Activated T-cell treated with anti-CD3 and anti-CD28 coated beads, Interleukin-2, amount 50 U/mL, for 72 hours (primary cell): ENCODE measurements at places on chromosomes 12 and 14.

- no peak for DNase-seq
Observed at GRCh38 chr12:132476038-132476414, 13.9 kb upstream of the FBRSL1 start.

DNA sequence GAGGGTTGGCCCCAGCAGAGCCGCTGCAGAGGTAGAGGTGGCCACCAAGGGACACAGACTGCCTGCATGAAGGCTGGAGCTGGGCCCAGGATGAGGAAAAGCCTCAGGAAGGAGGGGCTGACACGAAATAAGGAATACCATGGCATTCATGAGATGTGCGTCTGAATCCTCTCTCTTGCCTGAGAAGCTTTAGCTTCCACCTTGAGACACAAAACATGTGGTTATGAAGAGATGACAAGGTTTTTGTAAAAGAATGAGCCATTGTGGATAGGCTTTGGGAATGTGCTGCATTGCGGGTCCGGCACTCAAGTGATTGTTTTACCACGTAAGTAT, 82.7 kb downstream of the DAD1 start:
- DNase-seq: no peak

GRCh38 chr14:68772761-68773381, 20.0 kb downstream of the ZFP36L1 start:
- no peak for DNase-seq

- DNase-seq: no peak
Observed at GRCh38 chr12:122856999-122857671, 21.9 kb downstream of the HIP1R start.

- DNase-seq: no peak
Observed at GRCh38 chr14:67444395-67444794, 32.4 kb upstream of the PLEK2 start.

- no peak for DNase-seq
Observed at GRCh38 chr12:110338754-110339153, 57.7 kb downstream of the ATP2A2 start.

- no peak for DNase-seq
Observed at GRCh38 chr12:94042321-94042720, 106.1 kb upstream of the PLXNC1 start.

GRCh38 chr14:67387195-67387594, 24.8 kb downstream of the PLEK2 start:
- DNase-seq: no peak

DNA sequence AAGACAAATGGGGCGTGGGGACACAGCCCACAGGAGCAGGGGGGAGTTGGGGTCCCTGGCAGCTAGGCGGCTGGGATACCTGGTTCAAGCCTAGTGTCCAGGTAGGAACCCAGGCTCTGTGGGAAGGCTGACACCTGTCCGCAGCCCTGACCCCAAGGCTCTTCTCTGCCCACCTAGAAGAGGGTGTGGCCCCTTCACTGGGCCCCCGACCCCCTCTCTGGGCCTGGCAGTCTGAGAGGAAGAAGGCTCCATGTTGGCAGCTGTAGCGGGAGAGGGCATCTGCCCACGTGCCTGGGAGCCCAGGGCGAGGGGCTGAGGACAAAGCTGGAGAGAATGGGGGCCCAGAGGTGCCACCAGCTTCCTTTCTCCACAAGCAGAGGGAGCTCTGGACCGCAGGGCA, 10.5 kb downstream of the CHGA start:
- no peak for DNase-seq

DNA sequence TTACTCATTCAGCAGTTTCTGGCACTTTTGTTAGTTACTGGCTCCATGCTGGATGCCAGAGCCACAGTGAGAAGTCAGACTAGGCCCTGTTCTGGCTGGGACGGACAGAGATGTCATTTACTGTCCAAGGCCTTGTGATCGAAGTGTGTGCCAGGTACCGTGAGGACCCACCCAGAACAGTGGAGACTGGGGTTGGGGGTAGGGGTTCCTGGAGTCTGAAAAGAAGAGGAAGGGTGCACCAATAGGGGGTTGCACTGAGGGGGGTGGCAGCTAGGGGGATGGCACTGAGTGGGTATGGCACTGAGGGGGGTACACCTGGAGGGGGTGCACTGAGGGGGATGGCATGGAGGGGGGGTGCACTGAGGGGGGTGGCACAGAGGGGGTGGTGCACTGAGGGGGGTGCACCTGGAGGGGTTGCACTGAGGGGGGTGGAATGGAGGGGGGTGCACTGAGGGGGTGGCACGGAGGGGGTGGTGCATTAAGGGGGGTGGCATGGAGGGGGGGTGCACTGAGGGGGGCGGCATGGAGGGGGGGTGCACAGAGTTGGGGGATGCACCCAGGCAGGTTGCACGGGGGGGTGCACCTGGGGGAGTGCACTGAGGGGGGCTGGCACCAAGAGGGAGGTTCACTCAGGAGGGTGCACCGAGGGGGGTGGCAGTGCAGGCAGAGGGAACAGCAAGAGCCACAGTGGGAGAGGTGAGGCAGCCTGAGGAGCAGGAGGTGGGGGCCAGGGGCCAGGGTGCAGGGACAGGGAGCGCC, 10.6 kb upstream of the CYP46A1 start:
- no peak for DNase-seq

GRCh38 chr12:110619534-110619953, 5.6 kb downstream of the TCTN1 start:
- DNase-seq: peak; percentile 54

DNA sequence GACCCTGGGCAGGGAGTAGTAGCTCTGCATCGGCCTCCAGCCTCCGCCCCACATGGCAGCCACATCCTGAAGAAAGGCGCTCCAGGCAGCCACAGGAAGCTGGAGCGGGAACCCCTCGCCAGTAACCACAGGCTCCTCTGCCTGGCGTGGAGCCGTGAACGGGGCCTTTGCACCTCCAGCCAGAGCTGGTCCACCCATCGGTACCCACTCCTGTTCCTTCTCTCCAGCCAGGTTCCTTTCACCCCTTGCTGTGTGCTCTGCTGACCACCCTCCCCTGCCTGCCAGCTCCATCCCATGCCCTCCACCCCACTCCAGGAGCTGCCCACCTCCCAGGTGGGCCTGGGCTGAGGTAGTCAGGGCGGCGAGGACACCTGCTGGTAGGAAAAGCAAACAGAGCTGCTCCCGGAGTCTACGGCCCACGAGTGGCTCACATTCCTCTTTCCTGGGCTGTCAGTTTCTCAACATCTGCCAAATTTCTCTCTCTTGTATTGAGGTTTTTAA, 2.7 kb downstream of the TGFB3 start:
- peak; percentile 43 for DNase-seq

- DNase-seq: no peak
Observed at GRCh38 chr12:111283521-111283920, 85.4 kb downstream of the PHETA1 start.

DNA sequence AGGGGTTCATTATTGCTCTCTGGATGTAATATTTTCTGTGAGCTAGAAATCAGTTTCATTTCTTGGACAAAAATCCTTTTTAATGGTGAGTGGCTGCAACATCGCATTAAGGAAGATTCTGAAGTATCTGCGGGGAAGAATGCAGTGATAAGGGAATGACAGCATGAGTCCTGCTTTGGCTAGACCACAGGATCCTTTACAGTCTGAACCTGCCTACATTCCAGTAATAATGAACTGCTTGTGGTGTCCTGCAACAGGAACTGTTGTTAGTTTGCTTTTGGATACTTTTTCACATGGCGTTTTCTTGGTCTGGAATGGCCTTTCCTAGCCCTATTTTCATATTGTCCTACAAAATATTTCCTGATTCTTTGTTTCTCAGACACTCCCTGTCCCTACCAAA, 15.7 kb downstream of the MDM2 start:
- no peak for DNase-seq

- no peak for DNase-seq
Observed at GRCh38 chr14:50795909-50796308, 35.1 kb downstream of the NIN start.

DNA sequence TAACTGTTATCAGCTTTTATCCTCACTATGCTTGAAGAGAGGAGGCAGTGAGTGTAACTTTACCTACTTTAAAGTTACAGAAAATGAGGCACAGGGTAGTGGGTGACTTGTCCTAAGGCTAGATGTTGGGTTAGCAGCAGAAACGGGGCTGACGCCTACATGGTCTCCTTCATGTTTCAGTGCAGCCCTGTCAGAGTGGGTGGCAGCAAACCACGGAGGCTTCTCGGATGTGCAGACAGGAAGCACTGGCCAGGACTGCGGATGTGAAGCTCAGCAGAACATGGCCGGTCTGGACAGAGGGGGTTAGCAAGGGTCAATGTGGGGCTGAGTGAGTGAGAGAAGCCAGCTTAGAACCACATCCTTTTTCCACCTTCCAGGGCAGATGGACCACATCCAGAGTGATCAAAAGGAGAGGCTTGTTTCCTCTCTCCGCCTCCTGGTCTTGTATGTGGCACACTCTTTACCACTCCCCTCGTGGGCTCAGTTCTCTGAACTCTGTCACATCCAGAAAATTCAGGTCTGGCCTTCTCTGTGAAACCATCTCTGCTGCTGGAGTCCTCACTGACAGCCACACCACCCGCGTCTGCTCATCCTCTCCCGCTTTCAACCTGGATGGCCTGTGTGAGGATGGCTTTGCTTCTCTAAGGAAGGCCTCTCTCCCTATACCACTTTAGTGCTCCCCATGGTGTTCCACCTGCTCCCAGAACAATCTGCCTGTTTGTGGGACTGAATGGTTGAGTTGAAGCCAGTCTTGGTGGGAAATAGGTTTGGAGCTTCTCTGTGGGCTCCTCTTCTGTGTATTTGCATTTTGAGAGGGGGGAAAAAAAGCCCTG, 14.1 kb downstream of the SUSD6 start:
- DNase-seq: peak; percentile 88

- peak; percentile 37 for DNase-seq
Observed at GRCh38 chr14:97707603-97708002, 910.4 kb downstream of the VRK1 start.

GRCh38 chr14:104639885-104640548, 35.4 kb upstream of the TMEM179 start:
- peak; percentile 60 for DNase-seq

DNA sequence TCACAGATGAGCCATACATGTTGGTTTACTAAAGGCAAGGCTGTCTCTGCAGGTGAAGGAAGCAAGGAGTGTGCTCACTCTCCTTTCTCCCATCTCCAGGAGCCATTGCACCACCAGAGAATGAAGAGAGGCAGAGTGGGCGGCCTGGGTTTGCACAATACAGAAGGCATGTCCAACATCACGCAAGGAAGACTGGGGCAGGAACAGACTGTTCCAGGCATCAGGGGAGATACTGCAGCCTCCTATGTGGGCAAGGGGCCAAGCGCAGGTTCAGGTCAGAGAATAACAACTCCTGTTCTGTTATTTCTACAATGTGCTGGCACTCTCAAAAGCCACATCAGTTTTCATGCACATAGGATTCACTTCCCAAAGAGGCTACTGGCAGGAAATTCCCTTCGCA, 1.7 kb upstream of the TMEM229B start:
- DNase-seq: no peak

GRCh38 chr12:106332536-106332935, 25.0 kb upstream of the POLR3B start:
- no peak for DNase-seq

DNA sequence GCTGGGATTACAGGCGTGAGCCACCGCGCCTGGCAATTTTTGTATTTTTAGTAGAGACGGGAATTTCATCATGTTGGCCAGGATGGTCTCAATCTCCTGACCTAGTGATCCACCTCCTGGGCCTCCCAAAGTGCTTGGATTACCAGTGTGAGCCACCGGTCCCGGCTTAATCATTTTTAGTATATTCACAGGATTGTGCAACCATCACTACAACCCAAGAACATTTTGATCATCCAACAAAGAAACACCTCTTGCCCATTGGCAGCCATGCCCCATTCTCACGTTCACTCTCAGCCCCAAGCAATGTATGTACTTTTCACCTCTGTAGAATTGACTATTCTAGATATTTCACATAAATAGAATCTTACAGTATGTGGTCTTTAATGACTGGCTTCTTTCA, 19.9 kb downstream of the SP1 start:
- no peak for DNase-seq

DNA sequence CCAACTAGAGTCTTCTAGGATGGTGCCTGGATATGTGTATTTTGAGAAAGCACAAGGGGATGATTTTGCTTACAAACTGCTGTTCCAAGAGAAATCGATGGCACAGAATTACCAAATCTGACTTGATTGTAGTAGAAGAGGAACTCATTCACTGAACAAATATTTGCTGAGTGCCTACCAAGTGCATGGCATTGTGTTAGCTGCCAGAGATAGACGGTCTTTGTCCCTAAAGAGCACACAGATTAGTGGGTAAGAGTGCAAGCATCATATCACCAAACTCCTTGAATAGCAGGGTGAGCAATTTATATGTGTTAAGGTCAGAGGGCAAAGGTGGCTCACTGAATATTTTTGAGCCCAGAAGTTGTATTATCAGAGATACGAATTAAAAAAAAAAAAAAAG, 3.5 kb upstream of the FOXN3 start:
- DNase-seq: no peak

DNA sequence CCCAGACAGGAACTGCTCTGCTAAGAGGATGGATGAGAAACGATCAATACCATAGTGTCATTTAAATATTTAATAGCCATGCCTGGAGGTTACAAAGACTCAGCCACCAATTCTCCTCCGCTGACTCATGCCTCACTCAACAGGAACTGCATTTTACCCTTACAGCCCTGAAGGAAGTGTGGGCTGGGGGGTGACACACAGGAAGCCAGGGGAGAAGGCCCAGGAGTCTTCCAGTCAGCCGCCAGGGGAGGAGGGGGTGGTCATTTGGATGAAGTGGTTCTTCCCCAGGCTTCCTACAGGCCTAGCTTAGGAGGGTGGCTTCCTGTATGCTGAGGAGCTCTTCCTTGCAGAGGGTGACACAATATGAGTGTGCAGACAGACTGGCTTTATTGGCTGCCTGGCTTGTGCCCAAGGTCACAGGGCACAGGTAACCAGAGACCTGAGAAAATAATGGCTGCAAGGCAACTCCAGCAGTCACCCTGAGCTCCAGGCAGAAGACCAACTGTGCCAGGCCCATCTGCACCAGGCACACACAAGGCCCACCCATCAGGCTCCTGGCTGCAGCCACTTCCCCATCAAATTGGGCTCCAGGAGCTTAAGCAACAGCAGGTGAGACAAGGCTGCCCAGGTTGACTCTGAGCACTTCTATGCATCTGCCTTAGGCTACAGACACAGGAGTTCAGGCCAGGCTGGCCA, 30.6 kb upstream of the RPLP0 start:
- DNase-seq: peak; percentile 84

DNA sequence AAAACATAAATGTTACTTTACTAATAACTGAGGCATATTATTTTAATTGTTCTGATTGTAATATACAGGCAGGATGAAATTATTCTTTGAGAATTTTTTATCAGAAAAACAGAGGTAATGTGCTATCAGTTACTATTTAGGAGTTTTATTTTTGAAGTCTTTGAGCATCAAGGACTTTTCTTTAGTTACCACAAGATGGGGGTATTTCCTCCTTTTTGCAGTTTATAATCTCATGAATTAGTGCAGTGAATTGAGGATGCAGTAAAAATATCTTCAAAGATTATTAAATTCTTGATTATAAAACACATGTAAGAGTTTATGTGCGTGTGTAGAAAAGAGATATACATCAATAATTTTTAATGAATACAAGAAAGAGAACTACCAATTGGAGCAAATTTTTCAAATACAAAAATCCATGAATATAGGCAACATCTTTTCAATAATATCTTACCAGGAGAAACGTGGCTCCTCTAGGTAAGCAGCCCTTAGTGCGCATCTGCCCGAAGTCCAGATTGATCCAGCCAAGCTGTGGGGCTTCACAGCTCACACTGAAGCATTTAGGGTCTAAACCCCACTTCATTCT, 71.6 kb downstream of the ERGIC2 start:
- DNase-seq: no peak

- no peak for DNase-seq
Observed at GRCh38 chr12:109944561-109945359, 44.7 kb downstream of the TCHP start.
